Heart left ventricle (tissue), 16 donors: ENCODE measurements at places on chromosomes 13 and 19.

GRCh38 chr19:8577247-8577646 lies at the start of gene MYO1F:
TSS of gene MYO1F (minus strand) at chr19:8577442. CDS start at chr19:8577309, 133 bp downstream.
- peak; percentile 63 for DNase-seq

DNA sequence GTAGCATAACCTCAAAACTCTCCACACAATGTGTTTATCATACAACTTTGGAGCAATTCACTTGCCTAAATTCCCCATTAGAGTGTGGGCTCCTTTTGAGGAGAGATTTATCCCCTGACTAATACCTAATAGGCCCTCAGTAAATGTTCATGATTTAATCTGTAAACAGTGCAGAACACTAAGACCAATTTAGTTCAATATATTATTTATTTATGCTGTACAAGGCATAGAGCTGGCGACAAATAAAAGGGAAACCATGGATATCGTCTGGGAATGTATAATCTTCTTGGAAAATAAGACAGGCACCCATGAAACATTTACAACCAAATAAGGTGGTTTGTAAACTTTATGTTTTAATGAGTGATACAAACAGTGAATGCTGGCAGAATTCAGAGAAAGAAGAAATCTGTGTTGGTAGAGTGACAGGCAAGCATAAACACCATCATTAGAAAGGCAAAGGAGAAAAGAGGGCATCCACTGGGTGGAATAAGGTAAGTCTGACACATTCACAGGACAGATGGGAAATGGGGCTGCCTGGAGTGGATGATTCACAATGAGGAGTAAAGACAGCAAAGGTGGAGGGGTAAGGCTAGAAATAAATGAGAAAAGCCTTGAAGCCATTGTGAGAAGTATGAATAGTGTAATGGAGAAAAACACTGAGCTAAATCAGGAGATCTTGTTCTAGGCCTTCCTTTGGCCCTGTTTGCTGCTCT lies 106.1 kb upstream of the MIR17HG start:
- no peak for DNase-seq

- DNase-seq = no peak
Measured at GRCh38 chr19:36488118-36488845, 1.1 kb downstream of the ZNF566 start.

GRCh38 chr13:25908366-25908765 lies 143.4 kb downstream of the SHISA2 start:
- DNase-seq = no peak

DNA sequence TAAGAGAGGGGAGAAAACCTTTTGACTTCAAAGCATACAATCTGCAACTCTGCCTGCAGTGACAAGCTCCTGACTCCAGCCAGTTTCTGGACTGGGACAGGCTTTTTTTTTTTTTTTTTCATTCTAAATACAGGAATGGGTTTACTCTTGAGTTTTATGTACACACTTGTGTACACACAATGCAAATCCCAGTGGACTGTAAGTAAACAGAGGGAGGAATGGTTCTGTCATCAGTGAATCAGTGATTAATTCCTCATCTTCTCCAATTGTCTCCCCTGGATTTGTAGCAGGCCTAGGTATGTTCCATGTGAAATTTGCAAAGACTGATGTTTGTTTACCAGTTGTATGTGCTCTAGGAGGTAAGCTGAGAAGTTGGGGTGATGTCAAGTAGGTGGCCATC lies 184.8 kb downstream of the SHISA2 start:
- no peak for DNase-seq

GRCh38 chr19:13460045-13460444 lies 46.2 kb downstream of the CACNA1A start:
- no peak for DNase-seq

GRCh38 chr13:49303533-49304252 lies 56.0 kb downstream of the CDADC1 start:
- peak; percentile 48 for DNase-seq

- DNase-seq = no peak
Measured at GRCh38 chr19:54345938-54346386, 7.0 kb upstream of the LILRA4 start.

GRCh38 chr13:77390391-77390790 lies 63.5 kb upstream of the MYCBP2 start:
- no peak for DNase-seq

DNA sequence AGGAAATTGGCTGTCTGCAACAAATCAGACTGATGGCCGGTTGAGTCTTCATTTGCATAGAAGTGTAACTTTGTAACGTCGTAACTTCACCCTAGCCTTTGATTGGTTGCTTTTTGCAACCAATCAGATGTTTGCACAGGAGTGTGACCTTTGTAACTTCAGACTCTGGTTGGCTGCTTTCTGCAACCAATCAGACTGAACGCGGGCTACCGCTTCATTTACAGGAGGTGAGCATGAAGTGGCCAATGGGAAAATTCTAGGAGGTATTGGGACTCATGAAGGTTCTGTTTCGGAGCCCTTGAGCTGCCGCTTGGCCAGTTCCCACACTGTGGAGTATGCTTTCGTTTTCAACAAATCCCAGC lies 441 bp upstream of the ZNF559 start:
- peak; percentile 86 for DNase-seq

DNA sequence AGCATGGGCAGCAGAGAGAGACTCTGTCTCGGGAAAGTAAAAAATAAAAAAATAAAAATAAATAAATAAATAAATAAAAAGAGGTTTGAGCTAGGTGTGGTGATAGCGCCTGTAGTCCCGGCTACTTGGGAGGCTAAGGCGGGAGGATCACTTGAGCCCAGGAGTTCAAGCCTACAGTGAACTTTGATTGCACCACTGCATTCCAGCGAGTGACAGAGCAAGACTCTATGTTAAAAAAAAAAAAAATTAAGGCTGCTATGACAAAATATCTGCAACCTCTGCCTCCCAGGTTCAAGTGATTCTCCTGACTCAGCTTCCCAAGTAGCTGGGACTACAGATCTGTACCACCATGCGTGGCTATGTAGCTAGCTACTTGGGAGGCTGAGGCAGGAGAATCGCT lies 3.2 kb upstream of the DENND1C start:
- DNase-seq = no peak

DNA sequence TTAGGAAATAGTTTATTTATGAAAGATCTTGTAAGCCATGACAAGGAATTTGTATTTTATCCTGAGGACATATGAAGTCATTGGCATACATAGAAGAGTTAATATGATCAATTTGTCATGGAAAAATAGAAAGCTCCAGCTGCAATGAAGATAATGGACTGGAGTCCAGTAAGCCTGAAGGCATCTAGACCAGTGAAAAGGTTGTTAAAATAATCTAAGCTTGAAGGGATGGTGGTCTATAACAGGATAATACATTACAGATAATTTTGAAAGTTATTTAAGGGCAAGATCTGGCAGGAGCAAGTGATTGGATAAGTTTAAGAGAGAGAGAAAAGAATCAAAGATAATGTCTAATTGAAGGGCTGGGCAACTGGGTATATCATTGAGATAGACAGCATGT lies 224.2 kb downstream of the GPC6 start:
- DNase-seq = no peak

- no peak for DNase-seq
Measured at GRCh38 chr13:30735025-30735871, at the start of gene ALOX5AP. TSS of gene ALOX5AP (plus strand) at chr13:30735543. CDS start at chr13:30735606, 63 bp downstream.

DNA sequence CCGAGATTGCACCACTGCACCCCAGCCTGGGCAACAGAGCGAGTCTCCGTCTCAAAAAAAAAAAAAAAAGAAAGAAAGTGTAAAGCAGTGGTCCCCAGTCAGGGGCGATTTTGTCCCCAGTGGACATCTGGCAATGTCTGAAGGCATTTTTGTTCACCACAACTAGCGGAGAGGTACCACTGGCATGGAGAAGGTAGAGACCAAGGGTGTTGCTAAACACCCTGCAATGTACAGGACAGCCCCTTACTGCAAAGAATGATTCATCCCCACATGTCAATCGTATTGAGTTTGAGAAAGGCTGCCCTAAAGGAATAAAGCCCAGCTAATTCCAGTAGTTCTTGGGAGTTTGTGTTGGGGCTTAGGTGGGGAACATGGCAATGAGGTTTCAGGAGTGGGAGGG lies 38.7 kb downstream of the CYP4F2 start:
- no peak for DNase-seq
